ENCODE measurements at places on chromosomes 6 and 20. TPM values are rescaled to one million over a fixed set of nuclear protein-coding genes. Genes with fewer than 3 reads are reported as not detected.

The ZC3H12D gene
- polyA plus RNA-seq = 0.61 TPM

The BHLHE23 gene
- polyA plus RNA-seq = not detected

The SERINC1 gene
- 152 TPM for polyA plus RNA-seq

The NAPB gene
- 24.7 TPM for polyA plus RNA-seq

The SLC22A16 gene
- not detected for polyA plus RNA-seq

The RAET1L gene
- polyA plus RNA-seq = not detected

The FUT9 gene
- 0.69 TPM for polyA plus RNA-seq

The SLC4A11 gene
- polyA plus RNA-seq = 0.84 TPM

The TBXT gene
- not detected for polyA plus RNA-seq

The BPI gene
- polyA plus RNA-seq = 0.75 TPM

The SLC17A1 gene
- polyA plus RNA-seq = 0.48 TPM

The CDSN gene
- polyA plus RNA-seq = not detected

The C4A gene
- polyA plus RNA-seq = 6.5 TPM

The MTFR2 gene
- polyA plus RNA-seq = 3.0 TPM

The CST1 gene
- not detected for polyA plus RNA-seq

The BTN1A1 gene
- 0.15 TPM for polyA plus RNA-seq

The PHACTR1 gene
- 12.1 TPM for polyA plus RNA-seq

The SCUBE3 gene
- 4.2 TPM for polyA plus RNA-seq

The KHDRBS2 gene
- 9.4 TPM for polyA plus RNA-seq

The BMP7 gene
- polyA plus RNA-seq = 17.9 TPM

The BPIFB4 gene
- polyA plus RNA-seq = not detected
